ENCODE measurements at places on chromosomes 7 and 10.

DNA sequence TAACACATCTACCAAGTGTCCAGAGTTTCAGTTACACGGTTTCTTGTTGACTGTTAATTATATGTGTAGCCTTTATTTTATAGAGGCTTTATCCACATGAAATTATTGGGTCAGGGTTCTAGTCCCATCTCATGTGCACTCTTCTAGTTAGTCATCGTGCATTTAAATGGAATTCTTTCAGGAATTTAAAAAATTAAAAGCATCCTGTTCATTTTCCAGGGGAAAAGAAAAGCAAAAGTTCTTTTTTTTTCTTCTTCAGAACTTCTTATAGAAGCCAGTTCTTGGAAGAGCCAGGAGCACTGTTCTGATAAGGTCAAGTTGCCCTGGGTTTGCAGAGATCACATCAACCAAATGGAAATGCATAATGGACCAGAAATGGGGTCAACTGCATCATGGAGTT, 324.7 kb downstream of the INHBA start:
- DNase-seq: no peak

- no peak for DNase-seq
Observed at GRCh38 chr7:31633894-31634494, 53.0 kb upstream of the PPP1R17 start.

- DNase-seq: no peak
Observed at GRCh38 chr10:50624866-50625501, 1.2 kb upstream of the SGMS1 start.

DNA sequence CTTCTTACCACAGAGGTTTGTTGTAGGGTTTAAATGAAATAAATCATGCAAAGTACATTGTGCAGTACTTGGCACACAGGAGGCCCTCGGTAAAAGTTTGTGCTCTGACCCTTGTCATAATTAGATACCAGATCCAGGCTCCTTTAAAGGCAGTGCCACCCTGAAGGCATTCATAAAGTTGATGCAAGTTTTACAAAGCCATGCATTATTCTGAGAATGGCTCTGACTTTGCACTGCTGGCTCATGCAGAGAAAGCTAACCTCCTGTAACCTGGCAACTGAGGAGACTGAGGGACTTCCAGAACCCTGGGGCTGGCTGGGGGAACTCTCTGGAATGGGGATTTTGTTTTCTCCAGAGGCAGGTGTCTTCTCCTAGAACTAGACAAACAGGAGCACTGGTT, 570.9 kb downstream of the CCSER2 start:
- no peak for DNase-seq

- DNase-seq: no peak
Observed at GRCh38 chr10:23505797-23506465, 67.1 kb downstream of the OTUD1 start.

DNA sequence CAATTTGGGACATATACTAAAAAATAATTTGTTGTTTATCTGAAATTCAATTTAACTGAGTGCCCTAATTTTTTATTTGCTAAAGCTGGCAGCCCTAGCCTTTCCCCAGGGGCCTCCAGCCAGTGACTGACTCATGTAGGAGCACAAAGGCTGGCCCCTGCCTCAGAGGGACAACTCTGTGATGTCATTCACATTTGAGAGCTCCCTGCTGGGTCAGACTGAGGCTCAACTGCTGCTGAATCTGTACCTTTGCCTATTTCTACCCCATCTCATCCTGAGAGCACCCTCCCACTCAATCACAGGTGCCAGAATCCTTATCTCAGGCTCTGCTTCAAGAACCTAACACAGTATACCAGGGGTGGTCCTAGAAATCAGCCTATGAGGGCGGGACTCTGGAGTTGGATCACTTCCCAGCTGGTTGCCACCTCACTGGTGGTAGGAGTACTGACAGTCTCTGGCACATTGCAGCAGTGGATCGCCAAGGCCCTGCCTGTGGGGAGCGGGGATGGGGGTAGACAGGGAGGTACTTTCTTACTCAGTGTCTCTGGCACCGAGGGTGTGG, 11.6 kb downstream of the GCK start:
- no peak for DNase-seq

- DNase-seq: no peak
Observed at GRCh38 chr7:136845899-136846465, 22.5 kb upstream of the CHRM2 start.

GRCh38 chr10:59631237-59631636, 78.4 kb downstream of the SLC16A9 start:
- no peak for DNase-seq

GRCh38 chr7:29414216-29414615, 149.4 kb upstream of the PRR15 start:
- no peak for DNase-seq

GRCh38 chr7:139570626-139571025, 47.1 kb downstream of the CLEC2L start:
- DNase-seq: no peak

- DNase-seq: no peak
Observed at GRCh38 chr7:26853788-26854393, 10.5 kb downstream of the SKAP2 start.

DNA sequence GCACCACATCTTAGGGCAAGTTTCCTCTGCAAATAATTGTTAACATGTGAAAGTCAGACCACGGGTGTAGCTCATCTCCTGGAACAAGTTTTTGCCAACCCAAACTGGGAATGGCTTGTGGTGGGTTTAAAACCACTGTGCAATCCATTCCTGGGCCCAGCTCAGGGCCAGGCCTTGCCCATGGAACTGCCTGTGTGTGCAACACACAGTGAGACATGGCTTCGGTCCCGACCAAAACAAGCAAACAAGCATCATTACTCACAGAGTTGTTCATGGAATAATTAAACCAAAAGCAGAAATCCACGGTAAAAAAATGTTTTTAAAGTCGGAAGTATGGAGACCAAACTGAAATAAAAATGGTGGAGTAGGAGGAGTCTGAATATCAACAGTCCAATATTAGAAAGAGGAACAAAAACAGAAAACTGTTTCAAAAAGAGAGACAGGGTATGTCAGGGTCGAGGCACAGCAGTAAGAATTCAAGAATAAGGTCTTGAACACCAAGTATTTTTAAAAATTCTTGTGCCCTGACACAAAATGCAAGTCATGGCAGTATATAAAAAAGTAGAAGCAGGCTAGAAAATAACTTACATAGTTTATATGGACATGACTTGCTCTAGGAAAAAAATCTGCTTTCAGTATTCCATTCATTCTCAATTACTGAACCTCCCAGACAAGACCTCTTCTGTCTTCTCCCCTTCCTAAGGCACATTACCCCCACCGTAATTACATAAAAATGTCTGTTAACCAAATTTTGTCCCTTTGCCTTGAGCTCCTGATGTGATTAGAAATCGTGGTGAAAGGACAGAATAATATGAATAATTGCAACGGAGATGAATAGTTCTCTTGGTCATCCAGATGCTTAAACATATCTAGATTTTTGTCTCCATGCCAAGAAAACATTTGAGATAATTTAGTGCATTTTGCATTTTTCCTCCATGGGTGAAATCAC, 88.4 kb downstream of the FAS start:
- DNase-seq: no peak

DNA sequence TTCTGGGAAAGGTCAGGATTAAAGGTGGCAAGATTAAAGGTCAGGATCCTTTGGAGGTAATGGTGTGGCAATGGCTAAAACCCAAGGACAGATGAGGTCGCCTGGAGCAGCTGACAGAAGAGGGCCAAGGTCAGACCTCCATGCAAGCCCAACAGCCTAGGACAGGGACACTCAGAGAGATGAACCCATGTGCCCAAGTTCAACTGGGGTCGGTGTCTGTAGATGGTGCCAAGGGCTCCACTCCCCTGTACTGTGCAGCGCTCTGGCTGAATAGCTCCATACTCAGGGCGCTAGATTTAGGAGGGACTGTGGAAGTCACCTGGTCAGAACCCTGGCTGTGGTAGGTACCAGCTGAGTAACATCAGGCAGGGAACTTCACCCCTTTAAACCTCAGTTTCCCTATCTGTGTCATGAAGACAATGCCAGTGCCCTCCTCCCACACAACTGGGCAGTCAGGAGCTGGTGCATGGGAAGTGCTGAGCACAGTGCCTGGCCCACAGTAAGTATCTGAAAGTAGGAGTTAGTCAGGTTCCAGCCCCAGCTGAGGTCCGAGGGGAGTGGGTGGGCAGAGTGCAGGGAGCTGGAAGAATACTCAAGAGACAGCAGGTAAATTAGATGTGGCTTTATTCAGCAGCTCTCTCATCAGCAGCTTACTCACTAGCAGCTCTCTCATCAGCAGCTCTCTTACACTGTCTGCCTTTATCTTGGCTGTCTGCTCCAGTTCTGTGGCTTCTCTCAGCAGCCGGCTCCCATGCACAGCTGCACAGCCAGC, 327.1 kb downstream of the GLRX3 start:
- DNase-seq: no peak

GRCh38 chr7:115906731-115907130, 123.8 kb downstream of the TFEC start:
- no peak for DNase-seq

- DNase-seq: no peak
Observed at GRCh38 chr10:31749981-31750840, 178.4 kb downstream of the ARHGAP12 start.

All from stimulated activated CD4-positive, alpha-beta T cell treated with anti-CD3 and anti-CD28 coated beads, Interleukin-15, amount 100 ng/mL, for 48 hours (primary cell).